Left ventricle myocardium superior (tissue), 1 donor: ENCODE measurements at places on chromosomes 1 and 21. TPM values are rescaled to one million over a fixed set of nuclear protein-coding genes. Genes with fewer than 3 reads are reported as not detected.

KPRP gene
- total RNA-seq = not detected

- peak; percentile 71 for DNase-seq
These were observed at the start of gene RAB7B for GRCh38 chr1:206002871-206003801. RAB7B (minus strand) TSS chr1:206003395; CDS start chr1:205994135, 9,260 bp downstream.

GRCh38 chr1:116415699-116416533 lies 42.9 kb downstream of the ATP1A1 start:
- peak; percentile 67 for DNase-seq

DNA sequence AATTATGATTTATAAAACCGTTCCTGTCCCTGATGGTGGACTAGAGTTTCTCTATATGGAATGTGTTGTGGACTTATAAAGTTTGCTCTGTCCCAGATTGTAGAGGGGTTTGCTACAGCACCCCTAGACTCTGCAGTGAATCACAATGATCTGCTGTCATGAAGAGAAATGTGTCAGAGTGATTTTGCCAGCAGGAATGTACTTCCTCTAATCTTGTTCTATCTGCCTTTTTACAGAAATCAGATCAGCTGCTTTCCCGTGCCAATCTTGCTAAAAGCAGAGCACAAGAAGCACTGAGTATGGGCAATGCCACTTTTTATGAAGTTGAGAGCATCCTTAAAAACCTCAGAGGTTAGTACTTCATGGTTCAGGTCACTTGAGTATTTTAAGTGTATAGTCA lies 52.0 kb downstream of the LAMC2 start:
- no peak for DNase-seq

DNA sequence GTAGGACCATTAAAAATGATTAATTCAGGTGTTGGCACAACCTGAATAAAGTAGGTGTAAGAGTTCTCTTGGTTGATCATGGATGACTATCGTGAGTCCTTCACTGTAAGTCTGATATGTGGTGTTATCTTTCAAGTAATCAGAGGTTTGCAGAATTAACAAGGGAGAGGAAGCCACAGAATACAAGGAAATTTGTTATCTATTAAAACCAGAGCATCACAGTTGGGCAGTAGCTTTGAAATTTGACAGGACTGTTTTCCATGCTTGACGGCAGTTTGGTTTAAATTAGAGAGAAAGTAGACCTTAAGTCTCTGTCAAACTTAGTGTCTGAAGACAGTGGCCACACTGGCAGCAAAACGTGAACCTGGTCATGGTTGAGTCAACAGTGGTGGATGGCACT lies 139.5 kb upstream of the KCNK2 start:
- DNase-seq = no peak

DNA sequence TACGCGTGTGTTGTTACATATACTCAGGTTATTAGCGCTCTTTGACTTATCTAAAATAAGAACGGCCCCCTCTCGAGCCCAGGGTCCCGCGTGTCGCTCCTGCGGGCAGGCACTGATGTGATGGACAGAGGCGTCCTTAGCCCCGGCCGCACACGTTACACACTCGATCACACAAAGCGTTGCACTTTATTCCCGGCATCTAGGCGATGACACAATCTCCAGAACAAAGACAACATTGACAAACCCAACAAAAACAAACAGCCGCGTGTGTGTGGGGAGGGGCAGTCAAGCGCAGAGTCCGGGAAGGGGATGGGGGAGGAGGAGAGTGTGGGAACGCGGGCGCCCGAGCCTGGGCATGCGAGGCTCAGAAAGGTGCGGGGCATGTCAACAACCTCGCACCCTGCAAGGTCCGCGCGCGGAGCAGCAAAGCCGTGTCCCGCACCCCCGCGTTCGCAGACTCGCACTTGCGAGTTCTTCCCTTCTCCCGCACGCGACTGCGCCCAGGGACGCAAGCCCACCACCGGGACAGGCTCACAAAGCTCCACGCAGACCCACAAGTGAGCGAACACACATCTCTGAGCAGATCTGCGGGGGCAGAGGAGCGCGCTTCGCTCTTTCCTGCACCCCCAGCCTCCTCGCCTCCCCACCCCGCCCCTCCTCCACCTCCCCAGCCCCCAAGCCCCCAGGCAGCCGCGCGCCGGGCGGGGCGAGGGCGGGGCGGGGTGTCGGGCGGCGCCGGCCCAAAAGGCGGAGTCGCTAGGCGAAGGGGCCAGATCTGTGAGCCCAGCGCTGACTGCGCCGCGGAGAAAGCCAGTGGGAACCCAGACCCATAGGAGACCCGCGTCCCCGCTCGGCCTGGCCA lies at the start of gene EFNA1:
EFNA1 (plus strand) TSS at position 772 of the 862 bp plus-strand sequence. CDS start 102 bp downstream, outside the sequence.
- peak; percentile 87 for DNase-seq

PLA2G4A gene
- 1.4 TPM for total RNA-seq

CMPK1 gene
- 81.0 TPM for total RNA-seq

- peak; percentile 83 for DNase-seq
These were observed at the start of gene NT5C1A for GRCh38 chr1:39671793-39672550. NT5C1A (minus strand) TSS chr1:39672107; CDS start chr1:39672038, 69 bp downstream.

DNA sequence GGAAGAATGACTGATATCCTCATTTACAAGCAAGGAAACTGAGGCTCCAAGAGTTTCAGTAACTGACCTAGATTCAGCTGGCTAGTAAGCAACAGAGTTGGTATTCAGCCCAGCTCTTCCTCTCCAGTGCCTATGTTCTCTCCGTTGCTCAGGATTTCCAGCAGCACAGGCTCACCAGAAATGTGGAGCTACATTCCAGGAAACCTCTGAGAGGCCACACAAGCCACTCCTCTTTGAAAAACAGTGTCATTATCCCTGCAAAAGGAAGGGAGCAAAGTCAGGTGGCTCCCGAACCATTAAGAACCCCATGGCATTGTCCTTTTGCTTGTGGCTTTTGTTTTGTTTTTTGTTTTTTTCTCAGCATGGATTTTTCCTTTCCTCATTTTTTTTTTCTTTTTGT lies 40.6 kb upstream of the DUSP10 start:
- no peak for DNase-seq

DNA sequence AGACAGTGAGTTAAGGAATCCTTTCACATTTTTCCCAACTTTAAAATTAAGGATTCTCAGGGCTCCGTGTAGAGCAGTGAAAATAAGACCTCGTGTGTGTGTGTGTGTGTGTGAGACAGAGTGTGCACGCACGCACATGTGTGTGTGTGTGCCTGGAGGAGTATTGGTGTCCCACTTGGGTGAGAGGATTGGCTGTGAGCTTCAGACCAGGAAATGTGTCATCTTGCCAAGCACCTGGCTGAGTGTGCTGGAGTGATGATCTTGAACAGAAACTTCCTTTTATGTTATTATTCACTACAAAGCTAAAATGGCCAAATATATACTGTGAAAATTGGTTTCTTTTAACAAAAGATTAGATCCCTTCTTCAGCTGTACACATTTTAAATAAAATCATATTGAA lies 35.2 kb upstream of the NTPCR start:
- no peak for DNase-seq

GRCh38 chr21:29360799-29361765 lies 62.4 kb downstream of the BACH1 start:
- DNase-seq = no peak

FAM177B gene
- not detected for total RNA-seq

GRCh38 chr1:119660253-119661083 lies 12.4 kb upstream of the ZNF697 start:
- DNase-seq = no peak

- no peak for DNase-seq
These were observed 43.8 kb downstream of the RHBG start for GRCh38 chr1:156412653-156413321.

DNA sequence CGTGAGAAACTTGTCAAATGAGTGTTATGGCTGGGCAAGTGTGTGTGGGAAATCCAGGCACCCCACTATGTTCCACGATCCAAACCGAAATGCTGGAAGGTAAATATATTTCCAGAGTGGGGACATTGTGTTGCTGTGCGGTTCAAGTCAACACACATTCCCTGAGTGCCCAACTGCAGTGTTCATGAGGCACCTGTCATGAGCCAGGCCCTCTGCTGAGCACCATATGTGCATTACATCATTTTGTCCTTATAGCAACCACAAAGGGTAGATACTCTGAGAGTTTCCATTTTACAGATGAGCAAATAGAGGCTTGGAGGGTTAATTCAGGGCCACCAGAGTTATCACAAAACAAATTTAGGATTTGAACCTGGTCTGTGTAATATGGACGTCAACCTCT lies 59.9 kb upstream of the SOD1 start:
- no peak for DNase-seq

- peak; percentile 89 for DNase-seq
These were observed 9.1 kb downstream of the ITGB2 start for GRCh38 chr21:44911384-44912157.

CLEC20A gene
- total RNA-seq = not detected

DNA sequence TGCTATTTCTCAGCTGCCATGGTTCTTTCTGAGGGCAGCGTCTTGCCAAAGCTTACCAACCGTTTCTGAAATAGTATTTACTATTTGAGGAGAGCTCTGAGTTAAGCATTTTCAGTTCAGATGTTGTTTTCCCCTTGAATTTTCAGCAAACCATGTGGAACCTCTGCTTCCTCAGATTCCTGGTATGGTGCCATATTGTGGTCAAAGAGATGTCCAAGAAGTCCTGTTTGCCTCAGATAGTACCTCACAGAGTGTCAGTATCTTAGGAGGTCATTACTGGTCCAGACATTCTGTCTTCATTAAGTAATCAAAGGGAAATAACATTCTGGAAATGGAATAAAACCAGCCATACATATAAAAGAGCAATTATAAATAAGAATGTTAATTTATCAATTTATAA lies 36.6 kb downstream of the VANGL2 start:
- DNase-seq = no peak

GRCh38 chr1:7755448-7755847 lies 15.6 kb upstream of the VAMP3 start:
- DNase-seq = no peak

GRCh38 chr1:220810179-220810653 lies 23.5 kb downstream of the MTARC1 start:
- DNase-seq = peak; percentile 86

- DNase-seq = no peak
These were observed 35.0 kb downstream of the MTOR start for GRCh38 chr1:11227106-11228077.

DNA sequence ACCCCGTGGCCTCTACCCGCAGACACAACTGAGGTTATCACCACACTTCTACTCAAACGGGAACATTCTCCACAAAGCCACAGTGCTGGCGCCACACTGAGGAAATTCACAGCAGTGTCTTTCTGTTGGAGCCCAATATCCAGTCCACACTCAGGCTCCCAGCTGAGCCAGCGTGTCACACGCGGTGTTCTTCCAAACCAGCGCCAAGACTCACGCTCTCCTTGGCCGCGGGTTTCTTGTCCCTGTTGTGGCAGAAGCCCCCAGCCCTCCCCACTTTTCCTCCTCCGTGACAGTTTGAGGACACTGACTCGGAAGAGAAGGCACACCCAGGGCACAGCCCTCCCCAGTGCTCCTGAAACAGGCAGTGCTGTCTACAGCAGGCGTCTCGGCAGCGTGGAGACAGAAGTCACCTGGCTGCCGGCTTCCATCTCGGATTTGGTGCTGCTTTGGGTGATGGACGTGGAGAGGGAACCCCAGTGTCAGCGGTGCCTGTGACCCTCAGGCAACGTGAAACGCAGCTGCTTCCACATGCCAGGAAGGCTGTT lies 35.4 kb upstream of the AGPAT3 start:
- no peak for DNase-seq

SLC1A7 gene
- total RNA-seq = 0.32 TPM
